ENCODE measurements at places on chromosomes 4 and X.

DNA sequence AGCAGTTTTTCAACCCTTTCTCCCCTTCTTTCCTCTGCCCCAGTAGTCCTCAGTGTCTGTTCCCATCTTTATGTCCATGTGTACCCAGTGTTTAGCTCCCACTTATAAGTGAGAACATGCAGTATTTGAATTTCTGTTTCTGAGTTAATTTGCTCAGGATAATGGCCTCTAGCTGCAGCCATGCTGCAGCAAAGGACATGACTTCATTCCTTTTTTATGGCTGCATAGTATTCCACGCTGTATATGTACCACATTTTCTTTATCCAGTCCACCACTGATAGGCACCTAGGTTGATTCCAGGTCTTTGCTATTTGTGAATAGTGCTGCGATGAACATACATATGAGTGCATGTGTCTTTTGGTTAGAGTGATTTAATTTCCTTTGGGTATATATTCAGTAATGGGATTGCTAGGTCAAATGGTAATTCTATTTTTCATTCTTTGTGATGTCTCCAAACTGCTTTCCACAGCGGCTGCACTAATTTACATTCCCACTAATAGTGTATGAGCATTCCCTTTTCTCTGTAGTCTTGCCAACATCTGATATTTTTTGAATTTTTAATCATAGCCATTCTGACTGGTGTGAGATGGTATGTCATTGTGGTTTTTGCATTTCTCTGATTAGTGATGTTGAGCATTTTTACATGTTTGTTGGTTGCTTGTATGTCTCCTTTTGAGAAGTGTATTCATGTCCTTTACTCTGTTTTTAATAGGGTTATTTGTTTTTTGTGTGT is 54.6 kb upstream of the ANK2 start:
- no peak for DNase-seq

DNA sequence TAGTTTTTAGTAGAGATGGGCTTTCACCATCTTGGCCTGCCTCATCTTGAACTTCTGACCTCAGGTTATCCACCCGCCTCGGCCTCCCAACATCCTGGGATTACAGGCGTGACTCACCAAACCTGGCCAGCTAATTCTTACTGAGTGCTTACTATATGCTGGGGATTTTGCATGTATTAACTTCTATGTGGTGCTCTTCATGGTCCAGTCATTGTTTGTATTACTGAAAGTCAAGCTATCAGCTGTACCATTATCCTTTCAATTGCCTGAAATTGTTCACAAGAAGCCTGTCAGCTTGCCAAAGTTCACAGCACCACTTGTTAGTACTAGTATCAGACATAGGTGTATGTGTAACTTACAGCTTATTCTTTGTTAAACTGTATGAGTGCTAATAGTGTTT is 1272.1 kb downstream of the ARAP2 start:
- DNase-seq, result no peak

DNA sequence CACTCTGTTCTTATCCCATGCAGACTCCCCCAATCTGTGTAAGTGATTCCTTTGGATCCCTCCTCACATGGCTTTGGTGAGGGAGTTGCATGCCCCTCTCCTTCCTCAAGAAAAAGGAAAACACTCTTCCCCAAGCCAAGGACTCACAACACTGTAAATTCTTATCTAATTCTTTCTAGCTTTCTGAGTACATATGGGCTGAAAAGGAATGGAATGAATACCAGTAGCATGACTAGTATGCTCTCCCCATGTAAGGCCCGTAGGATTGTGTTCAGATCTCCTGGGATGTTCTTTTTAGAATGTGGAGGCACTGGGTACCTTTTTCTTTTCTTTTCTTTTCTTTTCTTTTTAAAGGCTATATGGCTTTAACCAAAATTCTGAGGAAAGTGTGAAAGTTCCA is 17.0 kb upstream of the MAGED1 start:
- no peak for DNase-seq

GRCh38 chr4:87213421-87214075 is 6.9 kb downstream of the KLHL8 start:
- DNase-seq, result no peak

DNA sequence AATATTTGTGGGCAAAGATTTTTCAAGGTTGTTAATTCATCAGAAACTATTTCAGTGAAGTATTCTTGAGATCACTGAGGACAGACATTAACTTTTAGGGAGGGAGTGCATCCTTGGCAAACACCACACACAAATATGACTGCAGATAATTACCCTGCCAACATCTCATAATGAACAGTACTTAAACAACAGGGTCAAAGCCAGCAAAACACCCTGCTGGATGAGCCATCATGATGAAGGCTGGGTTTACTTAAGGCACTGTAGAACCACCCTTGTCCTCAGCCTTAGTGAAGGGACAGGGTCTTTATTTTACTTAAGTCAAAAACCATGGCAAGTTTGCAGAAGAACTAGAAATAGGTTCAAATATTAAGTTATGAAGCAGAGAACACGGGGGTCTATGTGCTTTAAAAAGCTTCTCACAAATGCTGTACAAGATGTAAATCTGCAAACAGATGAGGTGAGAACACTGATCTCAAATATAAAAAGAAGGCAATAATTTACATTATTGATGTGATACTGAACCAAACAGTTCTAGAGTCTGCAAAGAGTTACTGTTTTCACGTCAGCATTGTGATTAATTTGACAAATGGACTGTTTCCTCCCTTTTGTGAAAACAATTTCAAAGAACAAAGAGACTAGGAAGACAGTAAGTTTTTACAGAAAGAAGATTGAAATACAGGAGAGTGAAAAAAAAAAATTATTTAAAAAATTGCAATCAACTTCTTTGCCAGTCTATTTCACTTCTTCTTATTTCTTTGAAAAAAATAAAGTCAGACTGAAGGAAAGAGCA is 28.2 kb downstream of the TAPT1 start:
- DNase-seq, result no peak

DNA sequence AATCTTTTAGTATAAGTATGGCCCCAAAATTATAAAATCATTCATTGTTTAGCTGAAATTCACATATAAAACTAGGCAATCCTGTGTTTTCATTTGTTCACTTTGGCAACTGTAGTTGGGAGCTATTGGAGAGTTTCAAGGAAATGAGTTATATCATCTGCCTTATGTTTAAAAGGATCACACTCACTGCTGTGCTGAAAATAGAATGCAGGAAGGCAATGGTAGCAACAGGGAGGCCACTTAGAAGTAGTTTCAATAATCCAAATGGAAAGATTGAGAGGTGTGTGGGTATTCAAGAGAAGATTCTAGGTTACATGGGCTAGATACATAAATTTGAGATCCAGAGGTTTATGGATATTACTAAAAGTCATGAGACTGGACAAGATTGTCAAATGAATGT is 184.9 kb downstream of the PDGFC start:
- no peak for DNase-seq

DNA sequence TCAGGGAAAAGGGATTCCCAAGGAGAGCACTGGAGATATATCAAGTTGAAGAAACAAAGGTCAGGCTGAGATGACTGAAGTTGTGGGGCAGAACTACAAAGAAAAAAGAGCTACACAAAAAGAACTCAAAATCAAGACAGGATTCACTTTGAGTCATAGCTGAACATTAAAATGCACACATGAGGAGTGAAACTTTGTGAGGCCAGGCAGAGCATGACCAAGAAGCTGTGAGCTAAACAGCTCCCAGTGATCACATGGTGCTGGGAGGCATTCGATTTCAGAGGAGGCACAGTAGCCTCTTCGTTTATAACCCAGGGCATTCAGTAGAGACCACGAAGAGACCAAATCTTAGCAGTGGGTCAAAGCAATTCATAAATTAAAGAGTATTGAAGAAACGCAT is 145.3 kb downstream of the ATRX start:
- no peak for DNase-seq
